ENCODE measurements at places on chromosomes 5 and 9.

- no peak for DNase-seq
These were observed 55.7 kb upstream of the EQTN start for GRCh38 chr9:27352457-27353165.

GRCh38 chr9:133533857-133534256 lies 647 bp upstream of the ADAMTSL2 start:
- no peak for DNase-seq

- no peak for DNase-seq
These were observed 13.6 kb upstream of the CAST start for GRCh38 chr5:96648593-96648992.

DNA sequence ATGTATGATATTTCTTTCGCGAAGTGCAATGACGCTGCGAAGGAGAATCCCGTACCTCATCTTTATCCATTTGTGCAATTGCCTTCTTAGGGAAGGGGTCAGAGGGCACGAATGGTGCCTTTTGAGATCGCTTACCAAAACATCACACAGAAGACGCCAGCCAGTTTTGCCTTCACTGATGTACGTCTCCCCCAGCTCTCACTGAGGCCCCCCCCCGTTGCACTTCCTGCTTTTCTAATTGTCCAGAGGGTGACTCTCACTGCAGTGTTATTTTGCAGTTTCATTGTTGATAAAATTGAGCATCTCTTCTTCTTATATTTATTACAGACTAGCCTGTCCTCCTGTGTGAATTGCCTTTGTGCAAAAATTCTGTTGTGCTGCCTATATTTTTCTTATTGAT lies 39.0 kb upstream of the CACNA1B start:
- no peak for DNase-seq

DNA sequence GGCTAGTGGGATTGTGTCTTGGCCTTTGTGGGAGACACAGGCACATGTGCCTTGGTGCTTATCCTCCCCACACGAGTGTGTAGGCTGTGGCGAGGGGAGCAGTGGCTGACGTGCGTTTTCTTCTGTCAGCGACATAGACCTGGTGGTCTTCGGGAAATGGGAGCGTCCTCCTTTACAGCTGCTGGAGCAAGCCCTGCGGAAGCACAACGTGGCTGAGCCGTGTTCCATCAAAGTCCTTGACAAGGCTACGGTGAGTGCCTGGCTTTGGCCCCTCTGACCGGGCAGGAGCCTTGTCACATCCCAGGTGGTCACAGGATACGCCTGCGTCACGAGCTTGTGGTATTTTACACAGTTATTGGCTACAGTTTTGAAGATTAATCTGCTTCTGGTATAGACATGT lies 26.4 kb downstream of the TENT4A start:
- DNase-seq, result no peak

DNA sequence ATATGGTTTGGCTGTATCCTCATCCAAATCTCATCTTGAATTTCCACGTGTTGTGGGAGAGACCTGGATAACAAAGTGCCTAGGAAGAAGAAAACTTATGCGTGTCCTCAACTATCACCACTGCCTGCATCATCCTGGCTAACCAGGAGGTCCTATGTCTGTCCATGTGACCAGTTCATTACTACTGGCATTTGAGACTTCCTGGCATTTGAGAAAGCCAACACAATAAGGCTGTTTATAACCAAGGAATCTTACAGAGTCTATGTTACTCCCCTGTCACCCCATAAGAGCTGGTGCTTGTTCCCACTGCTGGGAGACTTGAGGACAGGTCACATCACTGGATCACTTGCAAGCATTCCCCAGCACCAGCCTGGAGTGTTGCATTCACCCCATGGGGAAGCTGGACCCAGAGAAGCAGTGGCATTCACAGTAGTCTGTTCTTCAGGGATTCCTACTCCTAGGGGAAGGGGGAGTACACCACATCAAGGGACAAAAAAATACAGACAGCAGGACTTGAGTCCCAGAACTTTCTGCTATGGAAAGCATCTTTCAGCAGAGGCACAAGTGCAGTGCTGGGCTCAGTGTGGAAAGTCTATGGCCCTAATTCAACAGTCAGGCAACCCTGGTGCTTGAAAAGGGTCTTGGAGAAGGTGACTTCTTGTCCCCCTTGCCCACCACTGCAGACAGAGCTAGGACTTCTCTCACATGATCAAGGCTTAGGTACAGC lies 717.1 kb downstream of the SEMA5A start:
- no peak for DNase-seq

- peak; percentile 53 for DNase-seq
These were observed 89.0 kb upstream of the MAP1B start for GRCh38 chr5:72018143-72018803.

- DNase-seq, result no peak
These were observed 39.3 kb upstream of the IPPK start for GRCh38 chr9:92709240-92709639.

- no peak for DNase-seq
These were observed 154.8 kb upstream of the KLF9 start for GRCh38 chr9:70569070-70569772.

GRCh38 chr5:81762853-81763252 lies 12.0 kb upstream of the SSBP2 start:
- no peak for DNase-seq

- no peak for DNase-seq
These were observed 26.0 kb downstream of the CHSY3 start for GRCh38 chr5:129930221-129930620.

DNA sequence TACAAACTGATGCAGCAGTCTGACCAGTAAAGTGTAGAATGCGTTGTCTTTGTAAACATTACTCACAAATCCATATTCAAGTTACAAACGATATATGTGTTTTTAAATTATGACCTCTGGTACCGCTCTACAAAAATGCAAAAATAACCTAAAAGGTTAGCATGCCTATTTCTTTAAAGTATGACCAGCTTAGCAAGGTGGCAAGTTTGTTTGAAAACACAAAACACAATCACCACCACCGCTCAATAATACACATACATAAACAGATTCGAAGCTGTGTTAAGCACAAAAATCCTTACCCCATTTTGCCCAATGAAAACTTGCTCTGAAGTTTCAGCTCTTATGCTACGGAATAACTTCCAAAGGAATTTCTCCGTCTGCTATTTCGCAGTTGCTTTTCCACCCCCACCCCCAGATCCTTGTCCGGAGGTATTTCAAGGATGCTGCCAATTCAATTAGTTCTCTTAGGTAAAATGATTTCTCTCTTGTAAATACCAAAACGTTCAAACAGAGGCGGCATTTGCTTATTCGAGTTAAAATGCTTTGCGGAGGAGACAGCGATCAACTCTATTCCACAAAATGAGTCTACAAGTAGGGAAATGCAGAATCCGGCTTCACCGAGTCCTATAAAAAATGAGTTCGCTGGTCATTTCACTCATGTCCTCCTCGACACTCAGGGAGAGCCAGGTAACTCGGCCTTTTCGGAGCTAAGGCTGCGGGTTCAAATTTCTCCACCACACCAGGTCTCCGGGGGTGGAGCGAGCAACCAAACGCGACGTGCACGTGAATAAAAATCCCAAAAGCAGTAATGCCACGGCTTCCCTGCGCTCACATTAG lies 1.2 kb downstream of the HOMER1 start:
- DNase-seq, result no peak

DNA sequence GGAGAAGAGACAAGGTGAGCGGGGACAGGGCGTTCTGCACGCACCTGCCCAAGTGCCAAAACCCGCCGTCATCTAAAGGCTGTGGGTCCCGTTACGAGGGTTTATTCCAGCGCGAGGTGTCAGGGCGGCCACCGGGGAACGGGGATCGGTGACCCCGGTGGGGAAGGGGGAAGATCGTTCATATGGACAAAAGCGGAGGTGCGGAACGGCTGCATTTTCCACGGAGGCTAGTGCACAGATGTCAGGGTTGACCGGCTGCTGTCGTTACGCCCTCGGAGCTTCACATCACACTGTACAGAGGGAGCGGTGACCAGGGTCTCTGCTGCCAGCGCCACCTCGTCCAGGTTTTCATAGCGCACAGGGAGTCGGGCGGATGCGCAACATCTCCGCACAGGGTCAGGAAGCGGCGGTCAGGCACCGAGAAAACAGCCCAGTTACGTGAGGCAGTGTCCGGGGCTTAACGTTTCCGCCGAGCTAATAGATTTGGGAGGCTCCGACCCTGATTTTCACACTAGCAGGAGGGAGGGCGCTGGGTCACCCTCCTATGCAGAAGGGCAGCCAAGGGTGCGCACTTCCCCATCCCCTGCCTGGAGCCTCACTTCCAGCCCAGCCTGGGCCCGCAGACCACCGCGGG lies 13.5 kb downstream of the BTNL9 start:
- DNase-seq, result no peak

DNA sequence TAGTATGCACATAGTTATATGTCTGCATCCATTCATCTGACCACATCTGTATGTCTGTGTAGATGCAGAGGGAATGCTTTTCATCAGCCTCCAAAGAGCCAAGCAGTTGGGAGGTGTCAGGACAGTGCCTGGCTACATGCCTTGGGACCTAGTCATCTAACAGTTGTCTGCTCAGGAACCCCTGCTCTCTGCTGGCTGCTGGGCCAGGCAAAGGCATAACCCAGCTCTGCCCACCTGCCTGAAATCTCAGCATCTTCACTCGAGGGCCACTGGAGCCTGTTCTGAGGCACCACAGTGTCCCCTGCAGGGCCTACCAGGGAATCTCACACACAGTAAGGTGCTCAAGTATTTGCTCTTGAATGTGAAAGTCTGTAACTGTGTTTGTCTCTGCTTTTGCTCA lies 3.7 kb downstream of the C9orf50 start:
- no peak for DNase-seq

- DNase-seq, result no peak
These were observed 95.1 kb downstream of the TRIO start for GRCh38 chr5:14238272-14238671.

Data from activated T-cell treated with anti-CD3 and anti-CD28 coated beads, Interleukin-2, amount 50 U/mL, for 1 hour (primary cell).